ENCODE measurements at places on chromosomes 12 and 14. TPM values are rescaled to one million over a fixed set of nuclear protein-coding genes. Genes with fewer than 3 reads are reported as not detected.

SSPN gene
- total RNA-seq = 1.1 TPM

COCH gene
- 20.6 TPM for total RNA-seq

RILPL1 gene
- 7.9 TPM for total RNA-seq

SLC15A4 gene
- 30.3 TPM for total RNA-seq

LRP1 gene
- 145 TPM for total RNA-seq

NR4A1 gene
- 13.4 TPM for total RNA-seq

HOXC9 gene
- total RNA-seq = not detected

WSB2 gene
- total RNA-seq = 60.8 TPM

ALX1 gene
- 0.49 TPM for total RNA-seq

COQ6 gene
- 14.9 TPM for total RNA-seq

AKAP6 gene
- 0.38 TPM for total RNA-seq

Data from GM23338 (cell line).